Pancreas (tissue), 10 donors: ENCODE measurements at places on chromosomes 12 and 14.

- DNase-seq = peak; percentile 47
Observed at GRCh38 chr14:66070542-66071319, 415.4 kb upstream of the CCDC196 start.

DNA sequence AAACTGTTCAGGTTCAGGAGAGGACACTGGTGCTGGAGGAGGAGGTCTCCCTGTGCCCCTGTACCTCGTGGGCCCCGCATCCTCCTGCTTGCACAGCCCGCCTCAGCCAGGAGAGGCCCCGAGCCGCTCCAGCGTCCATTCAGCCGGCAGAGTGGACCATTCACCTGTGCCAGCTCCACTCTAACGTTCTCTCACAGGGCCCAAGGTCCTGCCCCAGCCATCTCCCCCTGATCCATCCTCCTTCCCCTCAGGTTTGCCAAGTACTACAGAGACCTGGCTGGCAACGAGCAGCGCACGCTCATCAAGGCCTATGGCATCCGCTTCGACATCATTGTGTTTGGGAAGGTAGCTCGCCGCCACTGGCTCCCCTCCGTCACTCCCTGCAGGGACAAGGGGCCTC lies 22.2 kb downstream of the P2RX4 start:
- DNase-seq = no peak

DNA sequence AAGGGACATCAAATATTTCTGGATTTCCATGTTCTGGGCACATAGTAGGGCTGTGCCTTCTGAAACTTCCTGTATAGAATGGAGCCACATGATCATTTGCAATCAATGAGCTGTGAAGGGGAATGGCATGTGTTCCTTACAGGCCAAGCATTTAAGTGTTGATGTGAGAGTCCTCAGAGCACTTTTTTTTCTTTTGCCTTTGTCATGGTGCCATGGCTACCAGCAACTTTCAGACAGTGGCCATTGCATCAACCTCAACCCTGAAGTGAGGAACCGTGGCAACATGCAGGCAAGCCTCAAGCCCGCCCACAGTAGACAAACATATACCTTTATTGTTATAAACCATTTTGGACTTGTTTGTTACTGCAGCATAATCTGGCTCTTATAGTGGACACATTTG lies 948.1 kb downstream of the NRXN3 start:
- no peak for DNase-seq

GRCh38 chr12:116516657-116517056 lies 42.5 kb upstream of the MAP1LC3B2 start:
- no peak for DNase-seq

DNA sequence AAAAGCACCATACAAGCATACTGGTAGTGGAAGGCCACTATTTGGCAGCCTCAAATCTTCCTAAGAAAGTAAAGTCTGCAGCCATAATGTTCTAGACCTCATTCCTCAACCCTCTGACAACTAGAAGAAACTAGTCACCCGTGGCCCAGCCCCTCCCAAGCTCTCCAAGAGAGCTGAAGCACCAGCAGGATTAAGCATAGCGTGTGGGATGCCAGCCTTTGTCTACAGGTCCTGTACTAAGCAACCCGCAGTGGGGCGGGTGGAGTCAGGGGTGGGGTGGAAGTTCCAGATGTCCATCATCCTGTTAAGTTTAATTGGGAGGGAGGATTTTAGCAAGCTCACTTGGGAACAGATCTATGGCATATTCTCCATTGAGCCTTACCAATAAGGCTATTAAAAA lies 14.2 kb downstream of the SLC11A2 start:
- no peak for DNase-seq

GRCh38 chr12:118842866-118843265 lies 138.5 kb upstream of the SRRM4 start:
- no peak for DNase-seq

GRCh38 chr12:41205070-41205709 lies 17.1 kb downstream of the PDZRN4 start:
- DNase-seq = no peak

DNA sequence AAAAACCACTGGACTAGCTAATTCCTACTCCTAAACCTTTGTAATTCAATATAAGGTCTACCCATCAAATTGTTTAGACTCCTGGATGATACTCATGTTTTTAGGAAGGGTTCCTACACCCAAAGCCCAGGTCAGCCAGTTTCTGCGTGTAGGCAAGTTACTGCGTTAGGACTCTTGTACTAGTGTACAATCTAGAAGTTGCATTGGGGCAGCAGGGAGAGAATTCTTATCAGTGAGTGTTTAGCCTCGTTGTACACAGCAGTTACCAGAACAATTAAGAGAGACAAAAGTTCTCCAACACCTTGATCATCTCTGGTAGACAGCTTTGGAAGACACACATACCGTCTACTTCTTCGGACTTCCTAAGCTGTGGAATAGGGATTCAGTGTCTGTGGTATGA lies 29.2 kb downstream of the FBXL14 start:
- no peak for DNase-seq

DNA sequence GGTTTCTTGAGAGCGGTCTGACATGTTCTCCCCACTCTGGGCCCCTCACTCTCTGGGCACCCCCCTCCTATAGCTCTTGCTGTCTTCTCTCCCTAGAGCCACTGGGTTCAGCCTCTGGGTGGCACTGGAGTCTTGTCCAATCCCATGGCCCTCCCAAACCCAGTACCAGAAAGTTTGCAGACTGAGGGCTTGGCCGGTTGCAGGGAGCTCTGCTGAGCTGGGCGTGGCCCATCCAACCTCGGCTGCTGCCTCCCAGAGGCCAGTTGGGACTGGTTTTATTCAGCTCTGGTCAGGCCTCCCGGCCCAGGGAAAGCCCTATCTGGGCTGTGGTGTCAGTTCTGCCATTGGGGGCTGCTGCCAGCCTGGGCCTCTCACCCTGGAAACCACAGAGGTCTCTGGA lies 37.9 kb downstream of the ISCA2 start:
- DNase-seq = no peak

DNA sequence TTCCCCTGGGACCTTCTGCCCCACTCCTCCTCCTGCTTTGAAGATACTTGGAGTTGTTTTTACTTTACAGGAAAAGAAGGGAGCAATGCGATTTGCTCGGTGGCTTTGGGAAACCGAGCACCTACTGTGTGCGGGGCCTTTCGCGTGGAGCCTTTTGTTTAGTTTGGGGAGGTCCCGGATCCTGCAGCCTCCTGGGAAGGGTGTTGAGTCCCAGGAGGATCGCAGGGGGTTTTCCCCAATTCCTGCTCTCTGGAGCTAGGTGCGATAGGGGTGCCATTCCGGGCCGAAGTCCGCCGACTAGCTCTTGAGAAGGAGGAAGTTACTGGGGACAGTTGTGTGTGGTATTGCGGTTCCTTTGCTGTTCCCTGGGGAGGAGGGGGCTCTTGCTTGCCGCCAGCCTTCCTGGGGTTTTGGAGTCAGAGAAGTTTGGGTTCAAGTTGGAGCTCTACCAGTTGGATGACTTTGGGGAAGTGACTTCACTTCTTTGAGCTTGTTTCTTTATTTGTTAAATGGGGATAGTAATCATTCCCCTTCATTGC lies 1.1 kb downstream of the BRI3BP start:
- no peak for DNase-seq

GRCh38 chr12:66851134-66851533 lies 172.3 kb upstream of the GRIP1 start:
- DNase-seq = no peak

DNA sequence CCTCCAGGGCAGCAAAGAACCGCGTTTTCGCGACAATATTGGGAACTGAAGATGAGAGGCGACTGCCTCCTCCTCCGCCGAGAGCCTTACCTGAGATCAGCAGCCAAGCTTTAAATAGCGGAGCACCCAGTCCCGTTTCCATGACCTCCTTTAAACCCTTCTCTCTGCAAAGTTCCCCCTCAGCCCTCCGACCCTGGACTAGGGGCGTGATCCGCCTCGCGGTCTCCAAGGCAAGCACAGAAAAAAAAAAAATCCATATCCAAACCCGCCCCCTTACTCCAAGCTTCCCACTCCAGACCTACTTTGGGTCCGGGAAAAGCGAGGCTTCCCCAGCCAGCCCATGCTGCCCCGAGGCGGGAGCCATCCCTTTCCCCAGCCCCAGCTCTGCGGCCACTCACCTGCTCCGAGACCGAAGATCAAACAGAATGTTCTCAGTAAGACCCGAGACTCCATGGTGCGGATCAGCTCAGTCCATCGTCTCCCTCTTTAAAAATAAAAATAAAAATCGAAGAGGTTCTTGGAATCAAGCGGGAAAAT lies 630 bp downstream of the NELL2 start:
- peak; percentile 60 for DNase-seq
